ENCODE measurements at places on chromosomes 12 and 14.

DNA sequence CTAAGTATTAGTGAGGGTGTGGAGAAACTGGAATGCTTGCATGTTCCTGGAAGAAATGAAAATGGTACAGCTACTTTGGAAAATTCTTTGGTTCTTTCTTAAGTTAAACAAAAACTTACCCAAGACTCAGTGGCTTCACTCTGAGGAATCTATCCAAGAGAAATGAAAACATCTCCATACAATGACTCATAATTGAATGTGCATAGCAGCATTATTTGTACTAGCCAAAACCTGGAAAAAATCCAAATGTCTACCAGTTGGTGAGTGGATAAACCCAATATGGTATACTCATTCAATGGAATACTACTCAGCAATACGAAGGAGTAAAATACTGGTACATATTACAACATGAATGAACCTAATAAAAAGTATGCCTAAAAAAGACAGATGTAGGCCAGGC lies 18.0 kb upstream of the CRACR2A start:
- no peak for DNase-seq

GRCh38 chr14:20652996-20653975 lies 11.8 kb upstream of the OR6S1 start:
- DNase-seq: no peak

DNA sequence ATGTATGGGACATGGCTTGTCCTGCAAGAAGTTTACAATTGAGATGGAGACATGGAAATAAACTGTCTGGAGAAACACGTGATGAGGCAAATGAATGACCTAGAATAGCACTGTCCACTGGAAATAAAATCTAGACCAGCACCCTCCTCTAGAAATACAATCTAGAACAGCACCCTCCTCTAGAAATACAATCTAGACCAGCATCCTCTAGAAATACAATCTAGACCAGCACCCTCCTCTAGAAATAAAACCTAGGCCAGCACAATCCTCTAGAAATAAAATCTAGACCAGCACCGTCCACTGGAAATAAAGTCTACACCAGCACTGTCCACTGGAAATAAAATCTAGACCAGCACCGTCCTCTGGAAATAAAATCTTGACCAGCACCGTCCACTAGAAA lies 69.2 kb upstream of the RFLNA start:
- DNase-seq: no peak

DNA sequence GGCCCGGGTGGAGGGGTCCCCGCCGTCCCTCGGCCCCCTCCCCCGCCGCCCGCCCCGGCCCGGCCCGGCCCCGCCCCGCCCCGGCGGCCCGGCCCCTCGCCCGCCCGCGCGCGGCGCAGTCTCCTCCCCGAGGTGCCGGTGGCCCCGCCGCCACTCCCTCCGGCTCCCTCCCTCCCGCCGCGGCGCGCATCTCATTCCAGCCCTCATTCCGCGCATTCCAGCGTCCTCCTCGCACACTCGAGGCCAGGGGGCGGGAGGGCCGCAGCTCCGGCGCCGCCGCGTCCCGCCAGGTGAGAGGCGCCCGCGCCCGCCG lies at the start of gene TEAD4:
Gene TEAD4 (plus strand): TSS at position 206 of the 313 bp plus-strand sequence.
- peak; percentile 76 for DNase-seq

- no peak for DNase-seq
Measured at GRCh38 chr12:47318963-47319362, 239.2 kb upstream of the AMIGO2 start.

- DNase-seq: no peak
Measured at GRCh38 chr12:96285158-96285557, 91.0 kb downstream of the ELK3 start.

DNA sequence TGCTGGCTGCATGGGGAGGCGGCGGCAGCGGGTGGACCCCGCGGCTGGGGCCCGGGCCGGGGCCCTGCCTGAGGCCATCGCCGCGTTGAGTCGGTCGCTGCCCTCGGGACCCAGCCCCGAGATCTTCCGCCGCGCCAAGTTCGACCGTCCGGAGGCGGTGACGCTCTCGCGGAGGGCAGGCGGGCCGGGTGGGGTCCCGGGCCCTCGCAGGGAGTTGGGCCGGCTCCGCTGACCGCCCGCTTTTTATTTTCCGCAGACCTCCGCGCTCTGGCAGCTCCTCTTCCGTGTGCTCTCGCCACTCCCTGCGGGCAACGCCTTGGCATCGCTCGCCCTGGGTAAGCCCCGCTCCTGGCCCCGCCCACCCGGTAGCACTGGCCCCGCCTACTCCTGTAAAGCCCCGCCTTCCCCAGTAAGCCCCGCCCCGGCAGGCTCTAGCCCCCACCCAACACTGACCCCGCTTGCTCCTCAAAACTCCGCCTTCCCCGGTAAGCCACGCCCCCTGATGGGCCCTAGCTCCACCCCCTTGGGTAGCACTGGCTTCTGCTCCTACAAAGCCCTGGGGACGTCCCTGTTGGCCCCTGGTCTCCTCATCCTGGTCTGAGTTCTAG lies 424 bp downstream of the TEDC1 start:
- DNase-seq: peak; percentile 56

- DNase-seq: no peak
Measured at GRCh38 chr12:122495258-122495657, 5.5 kb downstream of the ZCCHC8 start.

- DNase-seq: no peak
Measured at GRCh38 chr12:6391013-6391412, 7.1 kb downstream of the LTBR start.

GRCh38 chr14:91330856-91331255 lies 86.4 kb upstream of the GPR68 start:
- DNase-seq: no peak

DNA sequence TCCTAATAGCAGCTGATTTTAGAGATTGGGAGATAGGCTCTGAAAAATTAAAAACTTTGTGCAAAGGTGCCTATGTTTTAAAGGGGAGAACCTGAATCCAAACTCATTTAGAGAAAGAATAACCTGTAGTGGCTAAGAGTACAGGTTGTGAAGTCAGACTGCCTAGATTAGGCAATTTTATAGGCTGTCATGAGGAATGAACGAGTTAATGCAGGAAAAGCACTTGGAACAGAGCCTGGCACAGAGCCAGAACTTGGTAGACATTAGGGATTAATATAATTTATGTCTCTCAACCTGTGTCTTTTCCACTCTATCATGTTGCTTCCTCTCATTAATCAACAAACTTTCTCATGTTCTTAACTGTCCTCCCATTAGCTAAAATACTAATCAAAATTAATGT lies 98.1 kb downstream of the WIF1 start:
- DNase-seq: no peak

DNA sequence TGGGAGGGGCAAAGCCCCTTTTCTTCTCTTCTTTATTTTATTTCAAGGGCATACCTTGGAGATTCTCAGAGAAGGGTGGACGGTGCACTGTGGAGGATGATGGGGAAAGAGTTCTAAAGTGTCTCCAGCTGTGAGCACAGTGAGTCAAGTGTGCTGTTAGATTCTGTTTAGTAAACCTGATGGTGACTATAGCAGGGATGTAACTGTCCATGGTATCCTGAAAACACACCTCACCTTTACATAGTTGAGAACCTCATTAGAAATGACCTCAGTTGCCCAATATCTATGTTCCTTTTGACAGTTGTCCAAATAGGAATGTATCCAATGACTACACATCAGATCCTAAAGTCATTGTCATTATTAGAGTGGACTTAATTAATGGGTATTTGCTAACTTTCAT lies 38.0 kb downstream of the CNTN1 start:
- no peak for DNase-seq

DNA sequence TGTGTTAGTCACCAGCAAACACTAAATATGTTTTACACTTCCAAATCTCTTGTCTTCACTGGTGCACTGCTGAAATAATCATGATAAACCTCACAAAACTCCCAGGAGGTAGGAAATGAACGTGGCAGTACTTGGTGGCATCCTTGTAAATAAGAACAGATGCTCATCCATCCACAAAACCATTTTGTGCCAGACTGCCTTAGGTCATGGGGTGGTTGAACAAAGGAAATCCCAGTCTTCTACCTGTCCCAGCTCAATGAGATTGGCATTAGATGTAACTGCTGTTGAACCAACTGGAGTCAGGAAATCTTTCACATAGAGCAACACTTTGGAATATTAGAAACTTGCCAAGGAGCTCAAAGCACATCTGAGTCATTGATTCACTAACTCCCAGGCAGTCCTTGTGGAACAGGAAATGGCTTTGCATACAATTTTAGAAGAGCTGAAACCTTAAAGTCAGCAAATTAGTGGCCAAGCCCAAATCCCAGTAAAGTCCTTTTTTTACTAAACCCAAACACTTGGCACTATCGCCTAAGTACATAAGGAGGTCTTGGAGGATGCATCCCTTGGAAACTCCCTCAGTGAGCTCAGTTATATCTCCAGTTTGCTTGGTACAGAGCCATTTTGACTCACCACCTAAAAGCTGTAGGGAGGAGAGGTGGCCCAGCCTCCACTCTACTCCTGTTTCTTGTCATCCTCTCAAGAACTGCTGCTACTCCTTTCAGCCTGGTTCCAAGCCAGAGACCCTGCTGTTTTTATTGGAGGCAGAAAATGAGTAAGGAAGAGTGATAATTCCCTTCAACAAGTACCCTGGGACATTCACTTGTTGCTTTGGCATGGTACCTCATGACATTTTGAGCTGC lies 208.0 kb downstream of the NOVA1 start:
- DNase-seq: peak; percentile 21

DNA sequence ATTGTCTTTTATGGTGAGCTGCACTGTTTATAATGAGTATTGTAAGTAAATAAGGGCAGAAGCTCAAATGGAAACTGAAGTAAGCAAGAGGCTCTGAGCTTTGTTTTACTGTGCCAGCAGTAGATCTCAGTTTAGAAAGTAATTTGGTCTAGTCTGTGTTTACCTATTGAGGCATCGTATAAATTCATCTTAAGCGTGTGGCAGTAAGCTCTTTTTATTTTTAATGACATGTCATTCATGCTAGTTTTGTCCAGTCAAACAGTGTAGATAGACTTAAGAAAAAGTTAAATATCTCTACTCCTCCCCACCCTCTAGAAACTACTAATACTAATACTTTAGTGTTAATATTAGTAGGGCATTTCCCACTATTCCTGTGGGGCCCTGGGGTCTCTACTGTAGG lies 2.0 kb downstream of the ANO6 start:
- no peak for DNase-seq

DNA sequence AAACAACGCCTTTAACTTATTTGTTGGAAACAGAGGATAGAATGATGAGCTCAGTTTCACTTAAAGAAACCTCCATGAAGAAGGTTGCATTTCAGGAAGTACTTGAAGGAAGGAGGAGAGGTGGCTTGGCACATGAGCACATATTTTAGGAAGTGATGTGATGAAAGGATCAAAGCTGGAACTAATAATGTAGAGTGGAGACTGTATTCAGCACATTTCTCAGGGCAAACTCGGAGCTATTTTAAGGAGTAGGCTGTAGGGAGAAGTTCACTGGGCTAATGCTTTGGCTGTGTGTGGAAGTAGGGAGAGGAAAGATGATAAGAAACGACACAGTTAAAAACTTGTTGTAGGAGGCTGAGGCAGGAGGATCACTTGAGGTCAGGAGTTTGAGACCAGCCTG lies 272.8 kb downstream of the AKAP6 start:
- DNase-seq: no peak

- peak; percentile 55 for DNase-seq
Measured at GRCh38 chr12:32051511-32052211, 55.0 kb upstream of the BICD1 start.

GRCh38 chr14:101078170-101078891 lies 174.8 kb upstream of the RTL1 start:
- no peak for DNase-seq

DNA sequence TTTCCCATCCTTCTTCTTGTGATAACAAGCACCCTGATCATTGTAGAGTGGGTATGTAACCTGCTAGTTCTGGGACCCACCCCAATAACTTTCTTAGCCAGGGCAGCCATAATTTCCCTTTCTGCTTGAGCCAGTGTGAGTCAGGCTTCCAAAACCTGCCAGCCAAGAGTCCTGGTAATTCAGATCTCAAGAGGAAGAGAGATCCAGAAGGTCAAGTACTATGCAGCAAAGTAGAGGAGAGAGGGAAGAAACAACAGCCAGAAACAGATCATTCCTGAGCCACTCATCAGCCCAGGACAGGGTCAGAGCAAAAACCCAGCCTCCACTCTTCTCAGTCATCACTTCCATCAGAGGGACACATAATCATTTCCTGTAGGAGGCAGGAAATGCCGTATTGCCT lies 182.0 kb downstream of the DICER1 start:
- no peak for DNase-seq

- no peak for DNase-seq
Measured at GRCh38 chr14:77316872-77317301, 3.8 kb downstream of the POMT2 start.

GRCh38 chr12:5969974-5970690 lies 25.1 kb upstream of the ANO2 start:
- DNase-seq: no peak

- no peak for DNase-seq
Measured at GRCh38 chr12:119770146-119770545, 102.2 kb downstream of the PRKAB1 start.

DNA sequence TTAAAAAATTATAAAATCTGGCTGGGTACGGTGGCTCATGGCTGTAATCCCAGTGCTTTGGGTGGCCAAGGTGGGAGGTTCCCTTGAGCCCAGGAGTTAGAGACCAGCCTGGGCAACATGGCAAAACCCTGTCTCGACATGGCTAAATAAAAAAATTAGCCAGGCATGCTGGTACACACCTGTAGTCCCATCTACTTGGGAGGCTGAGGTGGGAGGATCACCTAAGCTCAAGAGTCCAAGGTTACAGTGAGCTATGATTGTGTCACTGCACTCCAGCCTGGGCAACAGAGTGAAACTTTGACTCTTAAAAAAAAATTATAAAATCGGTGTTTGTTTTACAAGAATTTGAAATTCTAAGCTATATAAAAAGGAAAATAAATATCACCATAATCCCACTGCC lies 141.8 kb downstream of the SLC38A6 start:
- DNase-seq: no peak

DNA sequence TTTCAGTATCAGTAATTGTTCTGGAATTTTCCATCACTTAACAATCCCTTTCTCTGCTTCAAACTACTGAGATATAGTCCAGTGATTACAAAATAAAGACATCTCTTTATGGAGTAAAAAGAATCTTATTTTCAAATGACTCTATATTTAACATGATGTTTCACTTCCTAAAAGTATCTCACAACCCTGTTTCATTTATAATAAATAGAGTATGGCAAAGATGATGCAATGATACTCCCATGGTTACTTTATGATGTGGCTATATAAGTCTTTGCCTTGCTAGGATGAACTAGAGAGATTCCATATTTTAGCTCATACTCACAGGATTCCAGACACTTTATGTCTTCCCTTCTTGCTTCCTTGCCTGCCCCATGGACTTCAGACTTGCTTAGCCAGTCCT lies 953.5 kb upstream of the MDGA2 start:
- no peak for DNase-seq

- DNase-seq: no peak
Measured at GRCh38 chr12:45431126-45431525, 215.2 kb downstream of the ANO6 start.
